Renal cortex interstitium (tissue), 15 donors: ENCODE measurements at places on chromosomes 4 and X.
A peak's percentile ranks its signal among the peaks of the same experiment; 100 is the strongest.

GRCh38 chr4:117700111-117700892 lies 334.0 kb upstream of the NDST3 start:
- no peak for DNase-seq

GRCh38 chrX:13091111-13091765 lies 46.8 kb upstream of the FAM9C start:
- DNase-seq = no peak

- DNase-seq = no peak
Observed at GRCh38 chr4:37732526-37733186, 46.5 kb upstream of the RELL1 start.

GRCh38 chr4:177582992-177583391 lies 140.8 kb upstream of the AGA start:
- no peak for DNase-seq

DNA sequence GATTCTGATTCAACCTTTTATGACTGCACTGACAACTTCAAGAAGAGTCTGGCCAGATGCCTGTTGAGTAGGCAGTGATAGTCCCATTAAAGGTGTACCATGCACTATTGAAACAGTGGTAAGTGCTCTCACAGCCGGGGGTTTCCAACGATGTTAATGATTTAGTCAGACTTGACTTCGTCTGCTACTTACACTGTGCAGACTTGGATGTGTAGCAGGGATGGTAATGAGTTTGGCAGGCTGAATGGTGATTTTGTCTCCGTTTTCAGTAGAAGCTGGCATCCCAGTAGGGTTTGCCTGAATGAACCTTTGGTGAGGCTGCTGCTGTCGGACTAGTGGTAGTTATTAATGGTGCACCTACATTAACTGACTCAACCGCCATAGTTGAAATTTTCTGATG lies 52.0 kb upstream of the TMSB15B start:
- DNase-seq = no peak

DNA sequence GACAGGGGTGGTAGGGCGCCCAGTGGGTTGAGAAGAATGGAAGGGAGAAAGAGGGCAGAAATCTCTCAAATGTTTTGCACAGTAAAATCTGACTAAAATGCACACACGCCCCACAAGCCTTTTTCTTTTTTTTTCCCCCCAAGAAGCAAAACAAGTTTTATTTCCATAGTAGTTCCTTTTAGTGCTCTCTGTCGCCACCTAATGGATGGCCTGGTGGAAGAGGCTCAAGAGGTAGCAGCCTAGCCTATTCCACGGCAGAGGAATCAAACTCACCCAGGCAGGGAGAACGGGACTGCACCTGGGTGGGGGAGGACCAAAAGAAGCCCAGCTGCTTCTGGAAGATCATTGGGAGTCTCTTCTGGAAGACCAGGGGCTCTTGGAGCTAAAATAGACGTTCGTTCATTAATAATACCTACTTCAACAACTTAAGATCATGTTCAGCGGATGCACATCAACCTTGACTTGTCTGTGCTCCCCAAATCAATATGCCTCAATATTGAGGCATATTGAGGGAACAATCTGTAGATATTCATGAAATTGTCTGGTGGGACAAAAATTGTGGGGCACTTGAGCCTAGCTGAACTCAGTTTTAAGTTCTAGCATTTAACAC lies 31.6 kb upstream of the IRAK1 start:
- DNase-seq = peak; percentile 41

GRCh38 chr4:48746608-48747362 lies 33.3 kb downstream of the FRYL start:
- DNase-seq = no peak

- no peak for DNase-seq
Observed at GRCh38 chr4:158159054-158159717, 13.6 kb downstream of the GASK1B start.

GRCh38 chrX:154804957-154805695 lies at the start of gene MPP1:
TSS of gene MPP1 (minus strand) at chrX:154805485. CDS start at chrX:154805373, 112 bp downstream.
- DNase-seq = peak; percentile 59

- DNase-seq = no peak
Observed at GRCh38 chr4:154707877-154708276, 35.9 kb upstream of the LRAT start.

DNA sequence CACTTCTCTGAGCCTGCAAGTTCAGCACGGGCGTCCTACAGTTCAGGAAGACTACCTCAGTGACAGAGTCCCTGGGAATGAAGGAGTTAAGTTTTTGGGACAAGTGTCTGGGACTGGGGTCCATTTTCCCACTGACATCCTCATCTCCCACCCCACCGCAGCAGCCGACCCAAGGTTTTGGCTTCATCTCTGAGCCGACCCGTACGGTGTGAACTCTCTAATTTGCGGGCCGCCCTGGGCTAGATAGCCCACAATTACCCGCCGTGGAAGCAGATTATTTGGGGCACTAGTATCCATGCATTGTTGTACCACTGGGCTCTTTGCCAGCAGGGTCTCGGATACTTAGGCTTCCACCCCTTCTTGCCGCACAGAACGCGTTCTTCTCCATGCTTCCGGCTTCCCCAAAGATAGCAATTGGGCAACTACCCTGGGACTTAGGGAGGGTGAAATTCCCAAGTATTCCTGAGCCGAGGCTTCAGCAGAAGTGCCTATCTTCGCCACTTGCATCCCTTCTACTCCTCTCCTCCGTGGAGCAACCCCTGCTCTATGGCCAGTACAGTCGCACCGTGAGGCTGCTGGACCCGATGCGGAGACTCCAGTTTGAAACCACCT lies 2.4 kb downstream of the IL1RAPL2 start:
- DNase-seq = no peak
